ENCODE measurements at places on chromosomes 12 and 14.

DNA sequence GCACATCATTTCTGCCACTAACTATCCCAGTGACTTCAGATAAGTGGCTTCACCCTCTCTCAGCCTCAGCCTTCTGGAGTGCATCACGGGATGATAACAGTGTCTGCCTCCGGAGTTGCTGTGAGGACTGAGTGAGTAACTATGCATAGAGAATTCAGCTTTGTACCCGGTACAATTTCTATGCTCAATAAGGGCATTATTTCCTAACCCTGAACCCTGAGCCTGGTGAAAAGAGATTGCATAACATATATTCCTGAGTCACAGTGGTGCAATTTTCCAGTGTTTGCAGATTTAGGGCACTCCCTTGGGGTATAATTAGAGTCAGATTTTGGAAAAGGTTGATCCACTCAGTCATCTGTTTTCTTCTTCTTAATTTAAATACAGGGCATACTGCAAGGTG is 181.1 kb downstream of the PTPN11 start:
- DNase-seq, result no peak

GRCh38 chr12:9810671-9811070 is 16.6 kb upstream of the KLRF1 start:
- no peak for DNase-seq

- peak; percentile 43 for DNase-seq
Measured at GRCh38 chr12:100927826-100928225, 133.2 kb downstream of the ANO4 start.

DNA sequence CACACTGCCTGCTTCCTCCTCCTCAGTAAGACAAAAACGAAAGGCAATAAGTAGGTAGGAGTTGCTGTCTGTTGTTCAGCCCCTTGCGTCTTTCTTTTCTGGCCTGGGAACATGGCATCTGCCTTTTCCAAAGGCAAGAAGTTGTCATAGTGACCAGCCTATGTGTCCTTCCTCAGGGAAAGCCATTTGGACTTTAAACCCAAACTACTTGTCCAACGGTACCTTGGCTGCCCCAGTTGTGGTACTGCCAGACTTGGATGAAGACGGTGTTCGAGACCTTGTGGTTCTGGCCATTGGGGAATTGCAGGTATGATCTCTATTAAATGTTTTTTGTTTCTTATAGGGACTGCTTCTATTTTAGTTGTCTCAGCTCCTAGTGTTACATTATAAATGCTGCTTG is 18.5 kb downstream of the FAM234B start:
- DNase-seq, result no peak

DNA sequence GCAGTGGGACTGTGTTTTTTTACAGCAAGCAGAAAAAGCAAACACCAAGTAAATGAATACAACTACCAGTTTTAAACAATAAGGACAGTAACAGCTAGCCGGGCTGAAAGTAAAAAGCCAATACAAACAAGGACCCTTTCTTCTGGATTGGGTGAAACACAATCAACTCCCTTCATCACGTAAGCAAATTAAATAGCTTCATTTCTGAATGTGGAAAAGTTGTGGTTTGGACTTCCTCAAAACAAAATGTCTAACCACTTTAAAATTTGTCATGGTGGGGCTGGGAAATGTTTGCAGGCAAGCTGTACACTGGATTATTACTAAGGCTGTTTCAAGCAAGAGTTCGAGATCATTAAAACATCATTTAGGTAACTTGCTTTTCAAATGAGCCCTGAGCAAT is 47.4 kb downstream of the TCHP start:
- no peak for DNase-seq

DNA sequence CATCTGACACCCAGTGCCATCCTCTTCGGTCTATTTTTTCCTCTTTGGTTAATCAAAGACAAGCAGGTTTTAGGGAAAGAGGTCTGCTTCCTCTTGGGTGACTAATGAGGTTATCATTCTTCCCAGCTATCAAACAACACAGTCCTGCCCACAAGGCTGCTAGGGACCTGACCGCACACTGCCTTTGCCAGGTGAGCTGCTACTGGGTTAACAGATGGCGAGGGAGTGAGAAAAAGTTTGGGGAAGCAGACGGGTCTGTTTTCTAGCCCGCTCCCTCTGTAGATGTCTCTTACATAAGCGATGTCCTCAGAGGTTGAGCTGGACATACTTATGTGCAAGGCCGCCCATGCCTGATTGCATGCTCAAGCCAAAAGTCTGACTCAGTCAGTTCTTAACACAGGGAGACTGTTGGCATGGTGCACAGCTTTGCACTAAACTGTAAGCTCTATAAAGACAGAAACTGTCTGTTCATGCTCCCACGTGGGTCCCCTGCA is 94.1 kb downstream of the SLC15A4 start:
- DNase-seq, result no peak

DNA sequence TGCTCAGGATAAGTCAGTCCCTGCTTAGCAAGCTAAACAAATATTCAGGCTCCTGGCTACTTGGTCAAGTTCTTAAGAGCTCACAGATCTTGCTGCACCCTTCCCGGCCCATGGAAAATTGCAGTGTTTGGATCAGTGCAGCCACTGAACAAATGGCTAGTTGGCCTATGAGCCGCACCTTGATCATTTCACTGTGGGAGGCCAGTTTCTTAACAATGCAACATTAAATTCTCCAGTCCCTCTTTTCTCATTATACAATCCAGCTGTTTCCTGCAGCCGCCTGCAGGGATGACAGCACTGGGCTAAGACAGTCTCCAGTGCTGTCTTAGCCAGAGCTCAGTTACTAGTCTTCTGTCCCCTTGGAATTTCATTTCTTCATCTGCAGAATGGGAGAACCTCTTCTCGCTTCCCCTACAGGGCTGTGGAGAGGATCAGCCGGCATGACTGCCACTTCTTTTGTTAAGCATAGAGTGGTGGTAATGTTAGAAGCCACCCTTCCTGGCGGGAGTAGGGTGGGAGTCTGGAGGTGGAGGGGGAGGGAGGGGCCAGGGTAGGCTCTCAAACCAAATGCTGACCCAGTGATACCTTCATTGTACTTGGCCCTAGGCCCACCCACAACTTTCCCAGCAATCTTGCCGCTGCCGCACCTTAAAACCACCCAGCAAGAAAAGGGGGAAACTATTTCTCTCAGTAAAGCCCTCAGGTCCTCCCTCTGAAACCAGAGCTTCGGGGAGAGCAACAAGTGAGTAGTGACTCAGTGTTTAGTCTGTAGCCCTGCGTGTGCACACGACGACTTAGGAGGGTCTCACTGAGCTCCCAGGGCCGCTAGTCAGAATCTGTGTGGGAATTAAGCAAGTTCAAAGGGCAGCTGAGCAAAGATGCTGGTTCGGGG is 145.7 kb downstream of the NUAK1 start:
- DNase-seq, result no peak

DNA sequence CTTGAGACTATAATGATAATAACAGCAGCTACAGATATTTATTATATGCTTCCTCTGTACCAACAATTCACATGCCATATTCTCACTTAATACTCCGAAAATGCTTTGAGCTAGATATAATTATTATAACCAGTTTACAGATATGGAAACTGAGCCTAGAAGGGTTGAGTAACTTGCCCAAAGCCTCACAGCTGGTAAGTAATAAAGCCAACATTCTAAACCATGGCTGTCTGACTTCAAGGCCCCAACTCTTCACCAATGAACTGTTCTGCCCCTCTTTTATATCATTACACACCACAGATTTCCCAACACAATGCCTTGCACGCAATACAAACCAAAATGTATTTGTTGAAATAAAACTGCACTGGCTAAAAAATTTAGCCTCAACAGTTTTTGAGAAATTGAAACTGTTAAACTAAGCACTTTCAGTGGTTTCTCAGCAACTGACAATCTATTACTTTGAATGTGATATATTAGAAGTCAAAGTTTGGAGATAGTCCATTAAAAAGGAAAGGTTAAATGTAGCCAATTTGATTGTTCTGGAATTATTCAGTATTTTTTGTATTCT is 222.5 kb upstream of the ARHGAP5 start:
- no peak for DNase-seq

- peak; percentile 29 for DNase-seq
Measured at GRCh38 chr14:35215110-35215813, 76.9 kb upstream of the PSMA6 start.

DNA sequence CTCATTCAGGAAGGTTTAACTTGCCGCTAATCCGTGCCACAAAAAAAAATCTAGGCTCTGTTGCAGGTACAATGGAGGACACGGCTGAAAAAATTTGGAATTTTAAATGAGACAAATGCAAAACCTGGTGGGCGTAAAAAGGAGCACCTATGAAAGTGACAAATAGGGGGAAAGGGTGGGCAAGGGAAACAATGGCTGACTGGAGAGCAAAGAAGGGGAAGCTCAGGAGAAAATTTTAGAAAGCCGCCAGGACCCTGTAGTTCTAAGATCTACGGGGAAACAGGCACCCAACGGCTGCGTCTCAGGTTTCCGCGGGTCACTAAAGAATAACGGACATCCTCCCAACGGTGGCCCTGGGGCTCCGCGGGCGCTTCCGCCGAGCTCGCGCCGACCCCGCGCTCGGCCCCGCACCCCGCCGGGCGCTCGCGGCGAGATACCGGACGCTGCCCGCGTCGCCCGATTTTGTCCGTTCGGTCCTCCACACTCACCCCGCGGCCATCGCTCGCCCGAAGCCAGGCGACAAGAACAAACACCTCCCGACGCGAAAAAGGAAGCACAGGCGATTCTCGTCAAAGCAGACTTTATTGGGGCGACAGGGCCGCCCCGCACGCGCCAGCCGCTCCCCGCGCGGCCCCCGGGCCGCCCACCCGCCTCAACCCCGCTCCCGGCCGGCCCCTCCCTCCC is 1.1 kb upstream of the YY1 start:
- DNase-seq, result peak; percentile 59

DNA sequence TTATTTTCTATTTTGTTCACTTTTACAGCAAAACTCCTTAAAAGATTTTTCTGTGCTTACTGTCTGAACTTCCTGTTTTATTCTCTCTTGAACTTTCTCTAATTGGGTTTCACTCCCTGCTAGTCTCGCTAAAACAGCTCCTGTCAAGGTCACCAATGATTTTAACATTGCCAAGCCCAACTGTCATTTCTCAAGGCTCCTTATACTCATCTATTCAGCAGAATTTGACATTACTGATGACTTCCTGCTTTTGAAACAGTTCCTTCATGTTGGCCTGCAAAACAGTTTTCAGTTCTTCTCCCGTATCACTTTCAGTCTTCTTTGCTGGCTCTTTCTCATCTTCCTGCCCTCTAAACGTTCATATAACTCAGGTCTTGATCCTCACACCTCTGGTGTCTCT is 268.5 kb upstream of the USP15 start:
- DNase-seq, result no peak

DNA sequence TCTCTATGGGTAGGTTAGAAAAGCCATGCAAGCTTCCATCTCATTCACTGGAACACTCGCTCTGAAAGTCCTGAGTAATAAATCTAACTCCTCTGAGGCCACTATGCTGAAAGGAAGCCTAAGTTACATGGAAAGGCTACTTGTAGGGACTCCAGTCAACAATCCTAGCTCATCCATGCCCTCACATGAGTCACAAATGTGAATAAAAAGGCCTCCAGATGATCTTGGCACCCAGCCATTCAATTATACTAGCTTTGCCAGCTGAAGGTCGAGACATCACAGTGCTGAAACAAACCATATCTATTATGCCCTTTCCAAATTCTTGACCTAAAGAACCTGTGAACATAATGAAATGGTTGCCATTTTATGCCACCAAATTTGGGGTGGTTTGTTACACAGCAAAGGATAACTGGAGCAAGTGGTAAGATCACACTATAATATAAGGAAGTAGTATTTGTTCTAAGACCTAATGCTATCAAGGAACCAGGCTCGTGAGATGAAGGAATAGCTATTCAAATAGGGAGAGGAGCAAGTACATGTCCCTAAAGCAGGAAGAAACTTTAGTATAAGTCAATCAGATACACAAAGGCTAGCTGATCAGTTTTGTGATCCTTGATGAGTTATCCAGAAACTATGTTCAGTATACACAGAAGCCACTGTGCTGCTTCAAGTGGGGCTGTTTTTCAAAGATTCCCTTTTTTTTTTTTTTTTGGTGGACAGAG is 142.1 kb downstream of the MED13L start:
- no peak for DNase-seq

GRCh38 chr14:101480747-101481530 is 80.4 kb upstream of the DIO3 start:
- DNase-seq, result no peak

- no peak for DNase-seq
Measured at GRCh38 chr14:100107236-100107635, 42.0 kb downstream of the EVL start.

DNA sequence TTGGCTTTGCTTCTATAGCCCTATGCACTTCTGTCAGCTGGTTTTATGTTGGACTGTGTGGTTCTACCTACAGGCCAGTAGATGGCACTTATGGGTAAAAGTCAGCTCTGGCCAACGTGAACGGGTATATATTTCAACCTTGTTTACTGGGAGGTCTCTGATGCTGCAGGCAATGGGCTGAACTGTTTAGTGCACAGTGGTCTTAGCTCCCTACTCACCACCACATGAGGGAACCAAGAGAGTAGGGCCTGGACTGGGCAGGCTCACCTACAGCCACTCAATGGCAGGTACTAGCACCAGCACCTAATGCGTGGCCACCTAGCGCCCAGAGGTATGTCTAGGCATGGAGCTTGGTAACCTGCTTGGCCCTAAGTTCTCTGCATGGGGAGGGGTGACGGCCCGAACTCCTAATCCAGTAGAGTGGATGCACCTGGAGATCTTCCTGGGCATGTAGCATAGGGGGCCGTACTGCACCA is 481.8 kb downstream of the TMEM117 start:
- peak; percentile 7 for DNase-seq

DNA sequence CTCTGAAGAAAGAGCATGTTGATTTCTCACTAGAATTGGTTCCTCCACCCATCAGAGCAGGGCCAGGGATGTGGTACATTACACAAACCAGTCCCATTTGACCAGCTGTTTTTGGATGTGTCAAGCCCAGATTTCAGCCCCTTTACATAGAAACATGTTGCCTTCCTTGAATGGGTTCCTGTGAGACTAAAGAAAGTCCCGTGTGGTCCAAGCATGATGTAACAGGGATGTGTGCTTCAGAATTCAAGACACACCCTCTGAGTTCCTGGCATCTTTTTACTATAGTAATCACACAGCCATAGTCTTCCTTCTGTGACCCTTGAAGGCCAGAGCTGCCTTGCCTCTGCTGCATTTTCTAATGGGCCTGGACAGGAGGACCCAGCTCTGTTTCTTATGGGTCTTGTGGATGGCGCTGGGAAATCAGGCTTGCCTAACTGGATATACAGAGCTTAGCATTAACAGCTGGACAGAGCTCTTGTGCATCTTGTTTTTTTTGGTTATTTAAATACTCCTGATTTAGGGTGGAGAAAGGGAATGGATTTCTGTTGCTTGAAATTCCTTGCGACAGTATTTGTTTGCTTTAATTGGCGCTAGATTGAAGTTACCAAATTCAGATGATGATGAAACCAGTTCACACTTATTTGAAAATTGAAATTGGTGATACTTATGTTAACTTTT is 341.0 kb downstream of the ZFP36L1 start:
- no peak for DNase-seq

DNA sequence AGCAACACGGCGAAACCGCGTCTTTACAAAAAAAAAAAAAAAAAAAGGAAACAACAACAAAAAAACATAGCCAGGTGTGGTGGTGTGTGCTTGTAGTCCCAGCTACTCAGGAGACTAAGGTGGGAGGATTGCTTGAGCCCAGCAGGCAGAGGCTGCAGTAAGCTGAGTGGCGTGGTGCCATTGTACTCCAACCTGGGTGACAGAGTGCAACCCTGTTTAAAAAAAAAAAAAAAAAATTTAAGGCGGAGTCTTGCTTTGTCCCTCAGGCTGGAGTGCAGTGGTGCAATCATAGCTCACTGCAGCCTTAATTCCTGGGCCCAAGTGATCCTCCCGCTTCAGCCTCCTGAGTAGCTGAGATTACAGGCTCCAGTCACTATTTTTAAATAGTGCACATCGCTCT is 18.2 kb upstream of the FIGNL2 start:
- DNase-seq, result no peak
